Endothelial cell (in vitro differentiated cells): ENCODE measurements at places on chromosomes 16 and 17.

DNA sequence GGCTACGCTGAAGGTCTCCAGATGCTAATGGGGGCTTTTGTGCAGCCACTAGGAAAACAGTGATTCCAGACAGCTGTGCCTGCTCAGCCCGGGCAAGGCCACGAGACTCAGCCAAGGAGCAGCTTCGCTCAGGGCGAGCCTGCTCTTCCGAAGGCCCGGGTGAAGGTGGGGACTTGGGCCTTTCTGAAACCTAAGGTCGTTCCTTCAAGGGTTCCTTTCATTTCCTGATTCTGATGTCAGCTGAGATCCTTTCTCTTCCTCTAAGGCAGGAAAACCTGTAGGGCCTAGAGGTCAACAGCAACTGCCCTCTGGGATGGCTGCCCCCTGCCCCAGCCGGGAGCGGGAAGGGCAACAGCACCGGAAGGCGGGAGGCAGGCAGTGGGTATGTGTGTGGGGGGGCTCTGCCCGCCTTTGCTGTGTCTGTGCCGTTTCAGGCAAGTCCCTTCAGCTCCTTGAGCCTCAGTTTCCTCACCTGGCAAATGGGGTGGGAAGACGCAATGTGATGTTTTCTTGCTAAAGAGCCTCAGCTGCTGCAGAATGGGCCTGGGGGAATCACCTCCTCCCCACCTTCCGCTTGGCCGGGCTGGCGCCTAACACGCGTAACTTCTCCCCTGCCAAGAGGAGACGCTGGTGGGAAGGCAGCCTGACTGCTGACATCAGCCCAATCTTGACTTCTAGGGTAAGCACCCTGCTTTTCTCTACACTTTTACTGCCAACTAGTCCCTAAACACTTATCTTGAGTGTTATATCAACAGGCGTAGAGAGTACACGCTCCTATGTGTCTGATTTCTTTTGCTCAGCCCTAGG, 32.8 kb downstream of the IRF8 start:
- DNase-seq = no peak

DNA sequence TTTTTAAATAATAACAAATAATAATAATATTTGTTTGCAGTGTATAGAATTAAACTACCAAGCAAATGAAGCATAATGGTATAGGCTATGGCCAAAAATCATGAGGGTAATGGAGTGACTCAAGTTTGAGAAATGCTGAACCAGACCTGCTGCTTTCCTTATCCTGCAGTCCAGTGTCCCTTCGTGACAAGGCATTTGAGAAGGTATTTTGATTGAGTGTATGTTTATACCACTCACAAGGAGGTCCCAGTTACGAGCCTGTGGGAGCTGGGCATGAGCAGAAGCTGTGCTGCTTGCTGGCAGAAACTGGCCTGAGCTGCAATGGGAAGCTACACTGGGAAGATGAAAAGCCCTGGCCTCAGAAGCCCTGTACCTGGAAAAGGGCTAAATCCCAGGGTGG, 50.3 kb downstream of the GNAO1 start:
- DNase-seq = no peak

- peak; percentile 63 for DNase-seq
Measured at GRCh38 chr17:48492401-48493298, 38.2 kb downstream of the HOXB1 start.

GRCh38 chr17:40075201-40075941, 12.6 kb downstream of the THRA start:
- DNase-seq = peak; percentile 73

- DNase-seq = no peak
Measured at GRCh38 chr16:31083981-31084380, 4.8 kb downstream of the PRSS53 start.

DNA sequence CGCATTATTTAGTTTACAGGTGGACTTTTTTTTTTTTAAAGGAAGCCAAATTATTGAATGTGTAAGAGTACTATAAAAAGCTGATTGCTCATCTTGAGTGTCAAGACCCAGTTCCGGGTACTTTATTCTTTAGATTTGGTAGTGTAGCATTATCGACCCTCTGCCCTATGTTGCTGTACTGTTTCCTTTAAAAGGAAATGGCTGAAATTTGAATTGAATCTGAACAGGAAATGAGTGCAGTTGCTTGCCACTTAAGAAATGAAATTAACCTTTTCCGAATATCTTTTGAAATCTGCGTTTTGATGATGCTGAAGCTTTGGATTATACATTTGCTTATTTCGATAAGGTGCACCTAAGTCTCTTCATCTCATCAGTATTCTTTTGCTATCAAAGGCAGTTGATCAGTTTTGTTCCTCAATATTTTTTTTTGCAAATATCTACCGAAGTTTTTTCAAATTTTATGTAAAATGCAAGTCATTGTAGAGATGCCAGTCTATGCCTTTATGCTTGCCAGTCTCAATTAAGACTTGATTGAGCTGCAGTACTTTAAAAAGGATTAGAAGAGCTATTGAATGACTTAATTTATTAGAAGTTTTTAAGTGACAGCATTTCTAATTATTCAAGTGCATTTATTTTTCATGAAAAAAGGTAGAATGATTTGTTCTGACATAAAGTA, 1.8 kb downstream of the GGNBP2 start:
- DNase-seq = no peak

DNA sequence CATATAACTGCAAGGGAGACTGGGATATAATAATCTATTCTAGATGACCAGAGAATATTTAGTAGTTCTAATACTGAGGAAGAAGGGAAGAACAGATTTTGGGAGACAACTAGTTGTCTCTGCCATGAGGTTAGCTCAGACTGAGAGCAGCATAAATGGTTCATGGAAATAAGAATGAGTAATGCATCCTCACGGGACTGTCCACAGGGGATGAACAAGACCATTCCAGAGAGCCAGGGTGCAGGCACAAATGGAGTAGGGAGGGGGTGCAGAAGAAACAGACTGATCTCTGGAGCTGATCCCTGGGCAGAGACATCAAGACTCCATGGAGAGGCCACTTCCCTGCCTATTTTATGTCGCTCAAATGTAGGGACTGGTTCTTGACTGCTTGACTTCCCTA, 30.4 kb downstream of the NLRC5 start:
- no peak for DNase-seq

GRCh38 chr16:86610779-86611524, 32.6 kb downstream of the FOXL1 start:
- no peak for DNase-seq
